CD4-positive, alpha-beta memory T cell (primary cell): ENCODE measurements at places on chromosomes 4 and X.

DNA sequence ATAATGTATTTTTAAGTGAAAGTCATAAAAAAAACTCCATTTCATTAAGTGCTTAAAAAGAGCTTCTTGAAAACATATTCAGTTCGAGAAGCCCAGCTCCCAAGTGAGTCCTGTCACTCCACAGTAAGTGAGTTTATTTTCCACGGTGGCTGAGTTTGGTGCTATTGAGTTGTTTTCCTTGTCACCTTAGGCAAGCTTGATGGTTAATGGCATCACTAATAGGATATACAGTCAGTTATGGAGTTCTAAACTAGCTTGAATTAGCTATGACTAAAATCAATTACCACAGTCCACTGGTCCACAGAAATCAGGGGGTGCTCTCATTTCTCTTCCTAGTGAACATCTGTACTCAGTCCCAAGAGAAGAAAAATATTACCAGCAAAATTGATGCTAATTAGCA, 1526.2 kb upstream of the IGFBP7 start:
- no peak for DNase-seq
- H3K4me1 ChIP-seq = no peaks in the 10 kb centered on the region
- H3K36me3 ChIP-seq = no peaks in the 10 kb centered on the region

DNA sequence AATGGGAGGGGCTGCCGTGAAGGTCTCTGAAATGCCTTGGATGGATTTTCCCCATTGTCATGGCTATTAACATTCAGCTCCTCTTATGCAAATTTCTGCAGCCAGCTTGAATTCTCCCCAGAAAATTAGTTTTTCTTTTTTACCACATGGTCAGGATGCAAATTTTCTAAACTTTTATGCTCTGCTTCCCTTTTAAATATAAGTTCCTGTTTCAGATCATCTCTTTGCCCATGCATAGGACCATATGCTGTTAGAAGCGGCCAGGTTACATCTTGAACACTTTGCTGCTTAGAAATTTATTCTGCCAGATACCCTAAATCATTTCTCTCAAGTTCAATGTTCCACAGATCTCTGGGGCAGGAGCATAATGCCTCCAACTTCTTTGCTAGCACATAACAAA, 13.8 kb upstream of the CLDN34 start:
- H3K36me3 ChIP-seq = no peaks in the 10 kb centered on the region
- H3K4me1 ChIP-seq = no peaks in the 10 kb centered on the region
- no peak overlapping the region for H3K4me3 ChIP-seq
- DNase-seq = no peak
- no peaks in the 10 kb centered on the region for H3K27me3 ChIP-seq

GRCh38 chrX:5306654-5307121, 922.0 kb downstream of the NLGN4X start:
- H3K27ac ChIP-seq = no peak overlapping the region
- no peak for DNase-seq
- H3K4me1 ChIP-seq = no peaks in the 10 kb centered on the region
- no peaks in the 10 kb centered on the region for H3K36me3 ChIP-seq

DNA sequence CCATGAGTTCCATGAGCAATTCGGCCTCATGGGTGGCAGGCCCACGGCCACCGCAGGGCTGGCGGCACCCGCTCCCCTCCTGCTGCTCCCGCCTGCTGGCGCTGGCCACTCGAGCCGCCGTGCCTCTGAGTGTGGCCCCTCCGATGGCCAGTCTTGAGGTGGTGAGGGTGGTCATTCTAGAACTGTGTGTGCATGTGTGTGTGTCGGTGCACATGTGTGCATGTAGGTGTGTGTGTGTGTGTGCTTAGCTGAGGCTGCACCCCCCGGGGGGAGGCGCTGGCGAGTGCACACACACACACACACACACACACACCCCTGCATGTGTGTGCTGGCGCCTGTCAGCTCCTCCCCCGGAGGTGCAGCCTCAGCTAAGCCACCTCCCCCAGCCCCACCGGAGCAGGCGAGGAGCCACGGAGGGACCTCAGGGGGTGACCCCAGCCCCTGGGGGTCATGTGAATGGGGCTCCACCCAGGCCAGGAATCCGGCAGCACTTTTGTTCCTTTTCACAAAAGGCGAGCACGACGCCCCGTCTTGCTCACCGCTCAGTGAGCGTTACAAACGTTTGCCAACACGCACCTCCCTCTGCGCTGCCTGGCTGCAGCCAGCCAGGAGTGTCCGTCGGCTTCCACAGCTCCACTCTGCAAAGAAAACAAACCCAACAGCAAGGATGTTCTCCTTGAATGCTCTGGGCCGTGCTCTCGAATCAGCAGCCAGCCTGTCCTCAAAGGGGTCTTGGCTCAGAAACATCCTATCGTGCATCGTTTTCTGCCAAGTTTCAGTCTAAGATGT, 29.9 kb downstream of the FGFRL1 start:
- no peak overlapping the region for H3K27ac ChIP-seq
- peak; percentile 29 for DNase-seq
- H3K27me3 ChIP-seq = no peaks in the 10 kb centered on the region
- no peaks in the 10 kb centered on the region for H3K4me1 ChIP-seq
- H3K36me3 ChIP-seq = no peaks in the 10 kb centered on the region

- no peak overlapping the region for H3K4me3 ChIP-seq
- H3K4me1 ChIP-seq = no peaks in the 10 kb centered on the region
- no peaks in the 10 kb centered on the region for H3K36me3 ChIP-seq
Observed at GRCh38 chrX:599837-600715, 30.5 kb upstream of the SHOX start.

- DNase-seq = no peak
- no peaks in the 10 kb centered on the region for H3K4me1 ChIP-seq
- no peak overlapping the region for H3K4me3 ChIP-seq
- H3K27me3 ChIP-seq = no peaks in the 10 kb centered on the region
- H3K36me3 ChIP-seq = no peaks in the 10 kb centered on the region
- no peak overlapping the region for H3K27ac ChIP-seq
Observed at GRCh38 chr4:186651624-186652023, 72.0 kb downstream of the FAT1 start.

DNA sequence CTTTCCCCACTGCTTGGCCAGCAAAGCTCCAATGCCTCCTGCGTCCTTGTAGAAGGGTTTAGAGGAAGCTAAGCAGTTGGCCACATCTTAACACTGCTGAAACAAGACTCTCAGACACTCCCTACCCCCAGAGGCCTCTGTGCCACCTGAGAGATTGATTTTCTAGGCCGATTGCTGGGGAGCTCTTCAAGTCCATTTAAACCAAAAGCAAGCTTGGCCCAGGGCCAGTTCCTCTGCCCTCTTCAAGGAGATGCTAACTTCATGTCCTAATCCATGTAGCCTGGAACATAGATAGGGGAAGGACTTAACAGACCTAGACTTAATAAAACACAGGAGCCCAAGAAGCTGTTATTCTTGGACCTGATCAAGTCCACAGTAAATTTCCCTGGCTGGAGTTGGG, 27.2 kb upstream of the FMR1NB start:
- no peaks in the 10 kb centered on the region for H3K4me1 ChIP-seq
- H3K36me3 ChIP-seq = no peaks in the 10 kb centered on the region
- no peak overlapping the region for H3K27ac ChIP-seq
- no peak for DNase-seq
- no peak overlapping the region for H3K4me3 ChIP-seq
- no peaks in the 10 kb centered on the region for H3K27me3 ChIP-seq
